ENCODE measurements at places on chromosomes 4 and X. TPM values are rescaled to one million over a fixed set of nuclear protein-coding genes. Genes with fewer than 3 reads are reported as not detected.
A peak's percentile ranks its signal among the peaks of the same experiment; 100 is the strongest.

GRCh38 chrX:125205133-125205917 is 114.3 kb upstream of the TEX13C start:
- peak overlapping the region; percentile 79 for H3K27ac ChIP-seq
- no peaks in the 10 kb centered on the region for H3K4me1 ChIP-seq
- no peaks in the 10 kb centered on the region for H3K36me3 ChIP-seq
- H3K27me3 ChIP-seq = no peaks in the 10 kb centered on the region
- no peak for DNase-seq
- peak overlapping the region; percentile 62 for H3K4me3 ChIP-seq

DNA sequence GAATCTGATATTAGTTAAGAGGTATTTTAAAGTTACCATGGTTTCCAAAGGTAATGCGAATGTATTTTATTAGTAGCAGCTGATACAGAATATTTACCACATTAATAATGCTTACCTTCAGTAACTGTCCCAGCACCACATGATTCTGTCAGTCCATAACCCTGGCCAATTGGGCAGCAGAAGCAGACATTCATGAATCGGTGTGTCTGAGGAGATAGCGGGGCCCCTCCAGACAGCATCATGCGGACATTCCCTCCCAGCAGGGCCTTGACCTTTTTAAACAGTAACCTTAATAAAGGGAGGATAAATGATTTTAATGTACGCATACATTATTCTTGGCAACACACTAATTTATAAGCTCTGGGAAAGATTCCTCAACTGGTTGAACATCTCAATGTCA is 43.0 kb upstream of the KCNE5 start:
- H3K4me3 ChIP-seq = no peak overlapping the region
- peaks cover 5% of the 10 kb centered on the region for H3K36me3 ChIP-seq
- H3K4me1 ChIP-seq = no peaks in the 10 kb centered on the region
- no peaks in the 10 kb centered on the region for H3K27me3 ChIP-seq
- no peak overlapping the region for H3K27ac ChIP-seq

DNA sequence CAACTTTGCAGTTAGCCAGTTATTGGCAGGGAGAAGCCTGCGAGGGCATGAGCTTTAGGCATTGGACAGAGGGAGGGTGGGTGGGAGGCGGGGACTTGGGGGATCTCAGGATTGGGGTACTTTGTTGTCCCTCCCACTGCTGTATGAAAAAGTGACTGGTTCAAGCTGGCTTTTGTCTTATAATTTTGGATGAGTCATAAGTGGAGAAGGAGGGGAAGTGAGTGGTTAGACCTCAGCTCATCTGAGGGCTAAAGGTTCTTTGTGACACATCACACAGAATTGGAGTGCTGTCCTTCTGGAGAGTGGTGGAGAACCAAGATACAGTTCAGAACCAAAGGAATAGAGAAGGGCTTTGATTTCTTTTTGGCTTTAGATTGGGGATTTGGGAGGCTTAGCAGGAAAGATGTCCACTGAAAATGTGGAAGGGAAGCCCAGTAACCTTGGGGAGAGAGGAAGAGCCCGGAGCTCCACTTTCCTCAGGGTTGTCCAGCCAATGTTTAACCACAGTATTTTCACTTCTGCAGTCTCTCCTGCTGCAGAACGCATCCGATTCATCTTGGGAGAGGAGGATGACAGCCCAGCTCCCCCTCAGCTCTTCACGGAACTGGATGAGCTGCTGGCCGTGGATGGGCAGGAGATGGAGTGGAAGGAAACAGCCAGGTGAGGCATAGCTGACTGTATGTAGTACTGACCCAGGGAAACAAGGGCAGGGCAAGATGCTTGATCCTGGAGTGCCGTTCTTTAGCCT is at the start of gene SLC4A4:
SLC4A4 (plus strand) TSS at position 175 of the 748 bp plus-strand sequence.
- no peaks in the 10 kb centered on the region for H3K27me3 ChIP-seq
- H3K27ac ChIP-seq = no peak within 1 kb of the TSS
- no peak within 1 kb of the TSS for H3K4me3 ChIP-seq
- no peak for DNase-seq
- H3K4me1 ChIP-seq = no peaks in the 10 kb centered on the region
- no peaks in the 10 kb centered on the region for H3K36me3 ChIP-seq

- no peak for DNase-seq
- no peaks in the 10 kb centered on the region for H3K36me3 ChIP-seq
- no peak overlapping the region for H3K27ac ChIP-seq
- H3K4me3 ChIP-seq = no peak overlapping the region
- H3K4me1 ChIP-seq = no peaks in the 10 kb centered on the region
- no peaks in the 10 kb centered on the region for H3K27me3 ChIP-seq
These were observed 27.6 kb upstream of the INTU start for GRCh38 chr4:127604949-127605709.

- H3K27ac ChIP-seq = no peak overlapping the region
- no peak for DNase-seq
- H3K36me3 ChIP-seq = peaks cover 27% of the 10 kb centered on the region
These were observed 93.5 kb upstream of the ADAD1 start for GRCh38 chr4:122285285-122285684.

DNA sequence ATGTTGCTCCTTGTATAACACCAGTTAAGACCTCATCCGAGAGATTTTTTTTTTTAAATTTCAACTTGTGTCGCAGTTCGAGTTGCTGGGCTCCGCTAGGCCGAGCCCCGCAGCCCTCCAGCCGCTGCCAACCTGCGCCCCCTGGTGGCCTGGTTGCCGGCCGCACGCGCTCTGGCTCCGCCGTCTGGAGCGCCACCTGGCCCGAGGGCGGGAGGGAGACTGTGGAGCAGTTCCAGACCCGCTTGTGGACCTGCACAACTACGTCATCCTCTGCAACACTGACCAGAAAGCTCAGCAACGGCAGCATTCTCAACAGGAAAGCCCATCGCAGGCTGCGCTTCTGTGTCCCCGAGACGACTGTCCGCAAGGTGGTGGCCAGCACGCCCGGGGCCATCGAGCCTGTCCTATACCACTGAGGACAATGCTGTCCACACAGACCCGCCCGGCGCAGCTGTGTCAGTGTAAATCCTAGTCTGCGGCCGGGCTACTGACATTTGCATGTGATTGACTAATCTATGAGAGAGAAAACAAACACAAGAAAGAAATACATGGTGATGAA is 39.1 kb downstream of the ARL9 start:
- peak overlapping the region; percentile 39 for H3K4me3 ChIP-seq
- peaks cover 12% of the 10 kb centered on the region for H3K4me1 ChIP-seq
- H3K36me3 ChIP-seq = no peaks in the 10 kb centered on the region
- no peak overlapping the region for H3K27ac ChIP-seq
- peak; percentile 94 for DNase-seq
- H3K27me3 ChIP-seq = no peaks in the 10 kb centered on the region

GRCh38 chrX:11272863-11273262 is 20.4 kb upstream of the AMELX start:
- H3K4me3 ChIP-seq = no peak overlapping the region
- DNase-seq = no peak
- no peaks in the 10 kb centered on the region for H3K36me3 ChIP-seq

DNA sequence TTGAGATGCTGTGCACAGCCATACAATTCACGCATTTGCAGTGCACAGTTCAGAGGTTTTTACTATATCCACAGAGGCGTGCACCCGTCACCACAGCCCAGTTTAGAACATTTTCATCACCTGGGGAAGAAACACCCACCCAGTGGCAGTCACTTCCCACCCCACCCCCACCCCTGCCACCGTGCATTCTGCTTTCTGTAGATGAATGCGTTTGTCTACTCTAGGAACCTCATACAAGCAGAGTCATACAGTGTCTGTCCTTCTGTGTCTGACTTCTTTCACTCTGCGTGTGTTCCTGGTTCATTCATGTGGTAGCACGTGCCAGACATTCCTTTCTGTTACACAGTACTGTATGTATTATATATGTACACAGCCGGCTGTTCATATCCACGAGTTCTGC is 122.8 kb downstream of the TBL1X start:
- DNase-seq = no peak
- H3K27ac ChIP-seq = no peak overlapping the region
- H3K4me1 ChIP-seq = peaks cover 7% of the 10 kb centered on the region
- H3K4me3 ChIP-seq = no peak overlapping the region
- no peaks in the 10 kb centered on the region for H3K27me3 ChIP-seq

- no peaks in the 10 kb centered on the region for H3K4me1 ChIP-seq
- no peaks in the 10 kb centered on the region for H3K36me3 ChIP-seq
- H3K4me3 ChIP-seq = no peak overlapping the region
- H3K27ac ChIP-seq = no peak overlapping the region
These were observed 61.0 kb upstream of the FAM47C start for GRCh38 chrX:36947214-36947613.

GRCh38 chr4:8597319-8597718 is 4.8 kb downstream of the CPZ start:
- no peak for DNase-seq
- peaks cover 46% of the 10 kb centered on the region for H3K27me3 ChIP-seq
- no peak overlapping the region for H3K4me3 ChIP-seq

DNA sequence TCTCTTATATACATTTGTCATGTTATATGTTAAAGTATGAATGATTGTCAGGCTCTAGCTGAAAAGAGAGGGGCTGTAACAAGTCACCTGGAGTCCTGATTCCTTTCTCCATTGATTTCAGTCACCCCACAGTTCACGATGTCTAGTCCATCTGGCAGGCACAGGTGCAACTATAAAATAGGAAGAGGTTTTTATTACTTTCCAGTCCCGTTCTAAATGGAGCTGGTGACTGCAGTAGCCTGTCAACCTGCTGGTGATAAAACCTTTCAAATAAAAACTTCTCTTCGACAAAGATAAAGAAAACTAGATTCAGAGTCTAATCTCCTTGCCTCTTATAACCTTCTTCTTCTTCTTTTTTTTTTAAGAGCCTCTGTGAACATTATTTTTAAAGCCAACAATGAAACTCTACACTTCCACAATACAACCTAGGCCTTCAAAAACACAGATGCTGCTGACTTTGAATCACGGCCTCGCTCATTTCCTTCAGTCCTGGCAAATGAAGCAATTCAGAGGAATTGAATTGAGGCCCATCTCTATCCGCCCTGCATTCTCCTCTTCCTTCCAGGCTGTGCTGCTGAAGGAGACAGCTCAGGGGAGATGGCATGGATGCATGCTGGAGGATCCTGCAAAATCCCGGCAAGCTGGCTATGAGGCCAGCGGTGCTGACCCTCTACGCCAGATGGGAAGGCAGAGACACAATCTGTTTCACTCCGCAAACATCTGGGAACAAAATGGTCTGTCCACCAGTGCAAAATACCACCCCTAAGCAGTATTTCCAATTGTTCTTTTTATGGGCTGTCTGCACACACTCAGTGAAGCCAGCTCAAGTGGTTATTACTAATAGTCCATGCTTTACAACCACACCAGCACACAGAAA is 27.3 kb upstream of the CDKN2AIP start:
- H3K27me3 ChIP-seq = no peaks in the 10 kb centered on the region
- H3K27ac ChIP-seq = no peak overlapping the region
- no peaks in the 10 kb centered on the region for H3K4me1 ChIP-seq
- H3K4me3 ChIP-seq = no peak overlapping the region

DNA sequence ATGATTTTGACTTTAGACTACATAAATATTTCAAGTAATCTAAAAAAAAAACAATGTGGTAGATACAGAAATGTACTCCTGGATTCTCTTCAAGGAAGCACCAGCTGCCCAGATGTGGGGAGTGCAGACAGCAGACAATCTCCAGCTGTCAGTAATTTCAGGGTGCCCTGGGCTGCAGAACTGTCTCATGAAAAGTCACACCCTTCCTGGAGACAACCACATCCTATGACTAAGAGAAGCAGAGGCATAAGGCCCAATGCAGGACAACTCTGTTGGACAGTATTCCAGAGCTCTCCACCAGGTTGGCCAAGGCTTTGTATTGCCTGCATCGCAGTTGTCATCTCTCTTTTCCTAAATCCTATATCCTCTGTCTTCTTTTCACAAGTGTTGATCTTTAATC is 34.4 kb upstream of the BLTP1 start:
- no peaks in the 10 kb centered on the region for H3K36me3 ChIP-seq
- no peak overlapping the region for H3K4me3 ChIP-seq
- no peak for DNase-seq

- no peak for DNase-seq
- no peaks in the 10 kb centered on the region for H3K36me3 ChIP-seq
- no peak overlapping the region for H3K4me3 ChIP-seq
- H3K27ac ChIP-seq = no peak overlapping the region
- no peaks in the 10 kb centered on the region for H3K27me3 ChIP-seq
These were observed 11.0 kb upstream of the USP46 start for GRCh38 chr4:52670121-52670520.

Gene FAM47B
- total RNA-seq = not detected

Gene PF4V1
- not detected for total RNA-seq

Gene PRKG2
- total RNA-seq = 8.6 TPM

Gene TACC3
- total RNA-seq = 2.5 TPM
